ENCODE measurements at places on chromosomes 11 and 22.

DNA sequence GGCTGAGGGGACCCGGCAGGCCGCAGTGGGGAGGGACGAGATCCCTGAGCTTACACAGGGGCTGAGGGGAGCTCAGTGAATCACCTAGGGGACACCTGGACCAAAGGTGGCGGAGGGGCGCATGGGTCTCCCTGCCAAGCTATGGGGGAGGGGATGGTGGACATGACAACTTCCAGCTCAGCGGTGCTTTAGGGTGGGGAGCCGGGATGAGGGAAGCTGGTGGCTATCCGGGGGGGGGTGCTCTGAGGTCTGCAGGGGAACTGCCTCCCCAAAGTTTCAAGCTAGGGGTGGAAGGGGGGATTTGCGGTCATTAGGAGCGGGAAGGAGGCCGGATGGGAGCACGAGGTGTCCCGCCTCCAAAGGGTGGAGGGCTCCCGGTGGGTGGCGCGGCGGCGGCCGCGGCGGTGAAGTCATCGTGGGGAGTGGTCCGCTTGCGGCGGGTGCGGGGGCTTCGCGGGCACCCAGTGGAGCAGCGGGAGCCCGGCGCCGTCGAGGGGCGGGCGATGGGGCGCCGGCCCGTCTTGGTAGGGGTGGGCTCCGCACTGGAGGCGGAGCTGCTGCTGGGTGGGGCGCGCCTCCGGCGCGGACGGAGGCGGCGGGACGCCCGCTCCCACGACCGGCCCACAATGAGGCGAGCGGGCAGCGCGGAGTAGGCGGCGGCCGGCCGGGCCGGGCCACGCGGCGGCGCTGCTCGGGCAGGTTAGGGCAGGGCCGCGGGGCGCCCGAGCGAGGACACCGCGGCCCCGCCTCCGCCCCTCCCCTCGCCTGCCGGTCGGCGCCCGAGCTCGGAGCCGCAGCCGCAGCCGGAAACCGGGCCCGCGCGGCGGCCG lies at the start of gene MICALL1:
Gene MICALL1, plus strand, starts transcription at position 764 of the 830 bp plus-strand sequence. CDS start 126 bp downstream, outside the sequence.
- peak; percentile 82 for DNase-seq

- DNase-seq: no peak
These were observed 633 bp downstream of the MRGPRD start for GRCh38 chr11:68979931-68980775.

- no peak for DNase-seq
These were observed 107.8 kb upstream of the LMO1 start for GRCh38 chr11:8371516-8371884.

GRCh38 chr11:60797846-60798630 lies 12.9 kb downstream of the MS4A10 start:
- DNase-seq: no peak

- no peak for DNase-seq
These were observed 1051.2 kb downstream of the TBC1D22A start for GRCh38 chr22:47813661-47814060.

- no peak for DNase-seq
These were observed 31.1 kb downstream of the GRAMD1B start for GRCh38 chr11:123461164-123461563.

DNA sequence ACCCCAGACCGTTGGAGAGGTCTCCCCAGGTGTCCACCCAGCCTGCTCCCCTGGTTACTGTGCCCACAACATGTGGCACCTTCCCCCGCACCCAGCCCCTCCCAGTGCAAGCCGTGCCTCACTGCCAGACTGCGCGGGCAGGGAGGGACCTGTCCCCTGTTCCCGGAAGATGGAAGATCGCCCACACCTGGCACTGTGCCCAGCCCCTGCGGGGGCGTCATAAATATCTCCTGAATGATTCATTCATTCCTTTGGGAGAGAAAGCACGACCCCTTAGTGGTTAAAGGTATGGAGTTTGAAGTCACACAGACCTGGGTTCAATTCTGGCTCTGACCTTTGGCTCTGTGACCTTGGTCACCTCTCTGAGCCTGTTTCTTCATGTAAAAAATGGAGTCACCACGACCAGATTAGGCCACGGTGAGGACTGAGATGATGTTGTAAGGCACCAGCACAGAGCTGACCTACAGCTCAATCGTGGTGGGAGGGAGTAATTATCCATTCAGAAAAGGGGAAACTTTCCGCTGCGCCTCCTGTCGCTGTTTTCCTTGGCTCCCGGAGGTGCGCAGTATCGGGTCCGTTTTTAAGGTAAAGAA lies 497 bp upstream of the SYT12 start:
- no peak for DNase-seq

DNA sequence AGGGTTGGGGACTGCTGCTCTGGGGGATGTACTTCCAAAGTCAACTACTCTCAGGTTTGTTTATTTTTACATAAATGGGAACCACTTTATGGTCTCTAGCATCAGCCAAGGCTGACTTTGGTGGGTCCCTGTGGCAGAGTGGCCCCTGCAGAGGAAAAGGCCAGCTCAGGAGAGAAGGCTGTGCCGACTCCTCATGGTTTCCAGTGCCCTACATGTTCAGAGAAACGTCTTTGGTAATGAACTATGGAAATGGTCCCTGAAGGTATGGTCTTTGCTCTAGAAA lies 3.0 kb upstream of the ZDHHC8 start:
- no peak for DNase-seq

DNA sequence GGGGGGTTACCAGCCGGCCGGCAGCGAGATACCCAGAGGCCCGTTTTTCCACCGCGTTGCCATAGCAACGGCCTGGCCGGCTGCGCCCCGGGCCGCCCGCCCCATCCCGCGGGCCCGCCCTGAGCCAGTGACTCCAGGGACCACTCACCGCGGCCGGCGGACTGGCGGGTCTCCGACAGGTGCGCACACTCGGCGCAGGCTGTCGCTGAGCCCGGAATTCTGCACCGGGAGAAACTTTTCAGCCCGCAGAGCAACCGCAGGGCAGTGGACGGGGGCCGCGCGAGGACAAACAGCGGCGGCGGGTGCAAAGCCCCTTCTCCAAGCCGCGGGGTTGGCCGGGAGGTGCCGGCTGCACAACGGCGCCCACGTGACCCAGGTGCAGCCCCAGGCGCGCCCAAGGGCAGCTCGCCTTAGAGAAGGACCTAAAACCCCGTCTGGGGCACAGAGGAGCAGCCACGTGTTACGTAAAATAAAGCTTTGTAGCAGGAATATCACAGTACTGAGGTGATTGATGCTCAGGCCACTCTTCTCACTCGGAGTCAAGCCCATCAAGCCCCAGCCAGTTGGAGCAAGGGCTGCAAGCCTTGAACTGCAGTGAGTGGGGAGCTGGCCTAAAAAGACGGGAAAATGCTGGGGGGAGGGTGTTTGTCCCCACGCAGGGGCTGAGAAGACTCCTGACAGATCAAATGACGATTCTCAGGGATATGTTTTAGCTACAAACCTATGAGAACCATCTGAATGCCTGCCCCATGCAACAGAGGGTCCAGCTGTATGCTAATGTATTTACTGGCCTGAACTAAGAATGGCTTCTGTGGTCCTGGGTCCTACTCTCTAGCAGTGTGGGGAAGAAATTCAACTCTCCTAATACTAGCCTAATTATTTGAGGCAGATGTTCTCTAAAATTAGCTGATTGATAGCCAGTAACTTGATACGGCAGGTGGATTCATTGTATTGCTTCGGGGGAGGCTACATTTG lies at the start of gene STK33:
Gene STK33, minus strand, starts transcription at position 294 of the 975 bp plus-strand sequence. CDS start 119,323 bp downstream, outside the sequence.
- DNase-seq: peak; percentile 87

DNA sequence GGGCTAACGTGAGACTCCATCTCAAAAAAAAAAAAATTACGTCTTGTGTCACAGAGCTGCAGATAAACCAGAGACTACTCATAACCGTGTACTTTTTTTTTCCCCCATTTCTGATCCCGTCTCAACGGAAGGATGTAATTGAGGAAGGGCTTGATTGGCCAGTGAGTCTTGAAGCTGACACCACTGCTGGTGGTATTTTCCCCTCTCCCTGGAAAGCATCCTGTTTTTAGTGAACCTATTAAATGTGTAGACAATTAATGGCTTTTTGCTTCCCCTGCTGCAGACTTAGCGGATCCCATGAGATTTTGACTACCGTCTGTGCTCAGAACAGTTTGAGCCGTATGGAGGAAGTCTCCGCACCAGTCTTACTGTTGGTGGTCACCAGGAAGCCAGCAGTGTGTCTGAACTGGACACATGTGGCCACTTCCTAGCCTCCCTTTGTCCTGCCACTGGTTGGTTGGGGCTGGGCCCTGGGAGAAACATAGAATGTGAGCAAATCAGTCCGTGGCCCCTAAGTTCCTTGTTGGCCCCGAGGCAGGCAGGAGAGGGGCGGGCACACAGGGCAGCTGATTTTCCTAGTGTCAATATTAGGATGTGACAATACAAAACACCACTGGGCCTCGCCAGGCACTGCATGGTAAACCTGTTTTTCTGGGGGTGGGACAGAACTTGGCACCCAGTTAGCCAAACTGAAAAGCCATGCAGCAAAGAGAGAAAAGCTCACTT lies 3.1 kb downstream of the BIK start:
- DNase-seq: no peak

DNA sequence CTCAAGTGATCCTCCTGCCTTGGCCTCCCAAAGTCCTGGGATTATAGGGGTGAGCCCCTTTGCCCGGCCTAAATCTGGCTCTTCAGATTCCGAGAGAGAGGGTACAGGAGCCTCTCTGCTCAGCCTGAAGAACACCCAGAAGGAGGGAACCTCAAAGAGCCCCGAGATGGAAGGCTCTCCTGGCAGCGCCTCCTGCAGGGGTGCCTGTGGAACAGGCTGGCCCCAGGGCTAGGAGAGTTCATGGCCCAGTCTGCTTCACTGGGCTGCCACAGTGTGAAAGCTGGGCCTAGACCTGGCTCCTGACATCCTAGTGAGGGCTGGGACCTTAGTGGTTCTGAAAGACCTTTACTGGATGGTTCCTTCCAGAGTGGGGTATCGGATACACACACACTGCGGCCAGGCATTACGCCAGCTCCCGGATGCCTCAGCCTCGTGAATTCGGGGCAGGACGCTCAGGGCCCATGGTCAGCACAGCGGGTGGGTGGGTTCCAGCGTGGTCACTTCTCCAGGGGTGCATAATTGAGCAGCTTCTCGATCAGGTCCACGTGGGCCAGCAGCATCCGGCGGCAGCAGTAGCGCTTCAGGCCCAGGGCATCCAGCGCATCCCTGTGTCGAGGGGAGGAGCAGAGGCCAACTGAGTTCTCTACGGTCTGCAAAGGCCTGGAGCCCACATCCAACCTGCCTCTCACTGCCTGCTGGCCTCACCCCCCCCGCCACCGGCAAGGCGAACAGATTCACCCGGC lies 2.3 kb downstream of the POLR2L start:
- DNase-seq: no peak

- DNase-seq: peak; percentile 2
These were observed 233.0 kb downstream of the FAM76B start for GRCh38 chr11:95556342-95557163.

Measured in GM23338 (cell line).